AG09309 (cell line): ENCODE measurements at places on chromosomes 4 and X.

DNA sequence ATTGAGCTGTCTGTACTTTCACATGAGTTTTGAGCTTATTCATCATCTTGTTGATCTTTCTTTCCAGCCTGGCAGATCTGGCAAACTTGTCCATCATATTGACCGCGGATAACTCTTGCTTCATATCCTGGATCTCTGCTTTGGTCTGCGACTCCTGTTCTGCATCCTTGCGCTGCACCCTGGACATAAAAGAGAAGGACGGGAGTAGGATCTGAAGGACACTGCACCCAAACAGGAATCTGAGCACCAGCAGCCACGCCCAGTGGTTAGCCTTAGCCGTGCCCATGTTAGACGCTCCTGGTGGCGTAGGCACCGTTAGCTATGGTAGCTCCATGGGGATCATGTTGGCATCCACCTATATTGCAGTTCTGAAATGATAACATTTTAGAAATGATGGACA is 56.6 kb downstream of the LARP7 start:
- no peak for DNase-seq

DNA sequence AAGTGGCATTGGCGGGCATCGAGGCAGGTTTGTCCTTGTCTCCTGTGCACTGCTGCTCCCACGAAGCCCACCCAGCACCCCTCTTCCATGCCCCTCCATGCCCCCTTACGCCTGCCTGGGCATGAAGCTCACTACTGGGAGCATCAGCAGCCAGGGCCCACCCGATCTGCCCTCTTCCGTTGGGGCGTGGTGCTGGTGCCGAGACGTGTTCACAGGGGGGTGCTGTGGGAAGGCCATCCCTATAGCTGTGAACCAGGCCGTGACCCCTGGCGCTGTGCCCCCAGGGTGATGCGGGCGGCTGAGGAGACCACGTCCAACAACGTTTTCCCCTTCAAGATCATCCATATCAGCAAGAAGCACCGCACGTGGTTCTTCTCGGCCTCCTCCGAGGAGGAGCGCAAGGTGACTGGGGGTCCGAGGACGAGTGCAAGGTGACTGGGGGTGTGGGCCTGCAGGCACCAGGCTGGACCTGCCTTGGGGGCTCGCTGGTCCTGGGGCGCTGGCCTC is 19.3 kb upstream of the ADD1 start:
- DNase-seq = no peak

- no peak for DNase-seq
These were observed 219.0 kb downstream of the CCNG2 start for GRCh38 chr4:77375866-77376607.

GRCh38 chr4:33649015-33649414 is 2595.3 kb downstream of the ARAP2 start:
- DNase-seq = peak; percentile 14

DNA sequence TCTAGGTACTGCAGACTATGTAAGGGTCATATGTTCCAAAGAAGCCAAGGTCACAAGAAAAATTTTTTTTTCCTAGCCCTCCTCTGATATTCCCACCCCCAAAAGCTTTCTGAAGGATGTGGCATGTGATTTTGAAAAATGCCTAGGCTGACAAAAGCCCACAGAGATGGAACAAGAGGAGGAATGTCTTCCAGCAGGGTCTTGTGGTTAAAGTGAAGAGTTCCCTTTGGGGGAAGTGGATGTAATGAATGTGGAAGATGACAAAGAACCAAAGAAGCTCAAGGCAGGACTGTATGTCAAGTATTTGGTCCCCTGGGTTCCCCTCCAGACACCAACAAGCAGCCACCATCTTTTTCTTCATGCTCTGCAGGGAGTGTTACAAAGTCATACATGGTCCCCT is 268.8 kb downstream of the BCOR start:
- no peak for DNase-seq
